Esophagus squamous epithelium (tissue), 5 donors: ENCODE measurements at places on chromosomes 7 and 10.

DNA sequence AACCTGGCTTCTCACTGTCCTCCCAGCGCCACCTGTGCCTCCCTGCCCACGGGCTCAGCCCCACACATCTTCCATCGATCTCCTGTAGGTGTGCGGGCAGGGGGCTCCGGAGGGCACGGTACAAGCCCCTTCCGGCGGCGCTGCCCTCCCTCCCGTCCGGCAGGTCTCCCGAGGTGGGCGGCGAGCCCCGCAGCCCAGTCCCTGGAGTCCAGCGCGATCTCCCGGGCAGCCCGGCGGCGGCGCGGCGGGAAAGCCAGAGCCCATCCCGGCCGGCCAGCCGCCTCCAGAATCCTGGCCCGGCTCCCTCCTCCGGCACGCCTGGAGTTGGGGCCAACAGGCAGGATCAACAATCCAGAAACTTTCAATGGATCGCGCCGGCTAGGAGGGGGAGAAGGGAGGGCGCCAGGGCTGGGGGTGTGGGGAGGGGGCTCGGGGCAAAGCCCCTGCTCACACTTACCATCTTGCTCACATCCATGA is 100.1 kb downstream of the HIP1 start:
- no peak for DNase-seq

DNA sequence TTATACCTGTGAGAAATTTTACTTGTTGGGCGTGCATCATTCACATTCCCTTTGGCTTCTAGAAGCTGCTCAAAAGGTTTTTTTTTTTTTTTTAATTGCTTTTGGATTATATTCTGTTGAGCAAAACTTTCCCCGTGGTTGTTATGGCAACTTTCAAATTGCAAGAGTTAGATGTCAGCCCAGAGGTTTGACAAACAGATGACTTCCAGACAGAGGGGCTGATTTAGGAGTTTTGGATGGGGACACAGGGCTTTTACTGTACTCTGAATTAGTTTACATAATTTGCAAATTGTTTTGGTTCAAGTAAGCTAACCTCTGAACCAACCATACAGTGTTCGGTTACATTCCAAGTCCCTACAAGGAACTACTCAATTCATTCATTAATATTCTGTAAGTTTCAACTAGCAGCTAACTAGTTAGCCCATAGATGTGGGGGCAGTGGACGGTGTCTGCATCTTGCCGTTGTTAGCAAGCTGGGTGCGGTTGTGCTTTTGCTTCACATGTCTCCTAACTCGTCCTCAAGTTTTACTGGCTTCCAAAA is 66.4 kb upstream of the JAZF1 start:
- no peak for DNase-seq

DNA sequence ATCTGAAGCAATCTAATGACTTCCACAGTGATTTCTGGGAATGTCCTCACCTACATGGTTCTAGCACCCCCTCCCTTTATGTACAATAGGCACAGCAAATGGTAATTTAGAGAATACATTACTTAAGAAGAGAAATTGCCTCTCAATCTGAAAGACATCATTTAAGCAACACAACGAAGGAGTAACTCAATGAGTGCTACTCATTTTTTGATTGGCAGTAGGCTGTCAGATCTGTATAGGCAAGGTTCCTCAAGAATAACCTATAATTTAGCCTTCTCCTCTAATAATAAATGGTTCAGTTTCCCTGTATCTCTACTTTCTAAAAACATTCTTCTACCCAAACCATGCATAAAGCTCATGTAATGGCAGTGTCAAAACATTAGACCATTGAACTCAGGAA is 30.6 kb upstream of the SEMA3C start:
- DNase-seq: no peak

DNA sequence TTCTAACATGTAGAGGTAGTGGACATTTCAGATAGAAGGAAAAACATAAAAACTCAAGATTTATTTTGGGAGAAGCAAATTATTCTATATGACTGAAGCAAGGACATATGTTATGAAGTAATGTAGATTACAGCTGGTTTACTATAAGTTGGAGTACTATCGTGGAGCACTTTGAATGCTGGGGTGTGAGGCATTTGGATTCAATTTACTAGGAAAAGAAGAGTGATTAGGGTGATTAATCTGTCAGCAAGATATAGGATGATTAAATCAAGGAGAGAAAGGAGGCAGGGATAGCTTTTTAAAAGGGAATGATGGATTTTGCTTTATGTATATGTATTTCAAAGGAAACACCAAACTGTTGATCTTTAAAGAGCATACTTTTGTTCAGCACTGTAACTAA is 318.4 kb upstream of the KAT6B start:
- no peak for DNase-seq

- no peak for DNase-seq
Measured at GRCh38 chr10:96636551-96636950, 49.7 kb upstream of the TM9SF3 start.

DNA sequence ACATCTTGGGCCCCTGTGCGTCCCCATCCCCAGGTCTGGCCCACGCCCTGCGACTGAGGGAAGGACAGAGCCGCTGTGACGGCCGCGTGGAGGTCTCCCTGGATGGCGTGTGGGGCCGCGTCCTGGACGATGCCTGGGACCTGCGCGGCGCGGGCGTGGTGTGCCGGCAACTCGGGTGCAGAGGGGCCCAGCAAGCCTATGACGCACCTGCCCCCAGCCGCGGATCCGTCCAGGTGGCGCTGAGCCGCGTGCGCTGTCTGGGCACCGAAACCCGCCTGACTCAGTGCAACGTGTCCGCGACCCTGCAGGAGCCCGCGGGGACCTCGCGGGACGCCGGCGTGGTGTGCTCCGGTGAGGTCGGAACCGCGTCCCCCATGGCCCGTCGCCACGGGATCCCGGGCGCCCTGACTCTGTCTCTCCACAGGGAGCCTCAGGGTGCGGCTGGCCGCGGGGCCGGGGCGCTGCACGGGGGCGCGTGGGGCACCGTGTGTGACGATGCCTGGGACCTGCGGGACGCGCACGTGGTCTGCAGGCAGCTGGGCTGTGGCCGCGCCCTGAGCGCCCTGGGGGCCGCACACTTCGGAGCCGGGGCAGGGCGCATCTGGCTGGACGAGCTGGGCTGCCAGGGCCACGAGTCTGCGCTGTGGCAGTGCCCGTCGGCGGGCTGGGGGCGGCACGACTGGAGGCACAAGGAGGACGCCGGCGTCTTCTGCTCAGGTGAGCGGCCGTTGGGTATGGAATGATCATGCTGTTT is 5.9 kb downstream of the SCART1 start:
- DNase-seq: no peak

DNA sequence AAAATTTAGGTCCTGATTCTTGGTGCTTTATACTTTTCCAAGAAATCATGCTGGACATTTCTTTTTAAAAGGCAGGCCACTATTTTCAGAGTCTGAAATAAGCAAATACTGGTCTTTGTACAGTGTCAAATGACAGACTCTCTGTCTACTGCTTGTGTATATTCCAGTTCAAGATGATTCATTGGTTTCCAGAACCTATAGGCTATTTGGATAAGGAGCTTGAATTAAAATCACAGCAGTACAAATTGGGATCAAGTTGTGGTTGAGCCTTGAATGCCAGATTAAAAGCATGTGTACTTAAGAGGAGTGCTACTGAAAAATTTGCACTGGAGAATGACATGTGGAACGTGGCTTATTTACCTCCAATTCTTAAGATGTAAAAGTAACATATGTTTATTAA is 10.7 kb downstream of the KMT2E start:
- no peak for DNase-seq

DNA sequence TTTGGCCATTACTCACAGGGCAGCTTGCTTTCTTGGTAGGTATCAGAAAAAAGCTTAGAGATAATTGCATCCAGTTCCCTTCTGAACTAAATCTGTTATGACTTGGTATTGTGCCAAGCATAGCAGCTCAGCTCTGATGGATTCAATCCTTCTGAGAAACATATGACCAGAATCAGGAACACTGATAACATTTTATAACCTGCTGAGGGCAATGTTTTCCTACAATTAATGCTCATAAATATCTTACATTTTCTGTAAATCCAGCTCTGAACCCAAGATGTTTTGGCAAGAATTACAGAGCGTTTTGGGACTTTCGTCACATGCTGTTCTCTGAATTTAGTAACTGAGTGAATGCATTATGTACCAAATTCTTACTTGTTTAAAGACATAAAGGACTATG is 167.8 kb downstream of the KIF20B start:
- no peak for DNase-seq

- no peak for DNase-seq
Measured at GRCh38 chr10:13907570-13907969, 320.8 kb downstream of the PRPF18 start.

- DNase-seq: no peak
Measured at GRCh38 chr10:11602919-11603523, 8.4 kb downstream of the USP6NL start.

DNA sequence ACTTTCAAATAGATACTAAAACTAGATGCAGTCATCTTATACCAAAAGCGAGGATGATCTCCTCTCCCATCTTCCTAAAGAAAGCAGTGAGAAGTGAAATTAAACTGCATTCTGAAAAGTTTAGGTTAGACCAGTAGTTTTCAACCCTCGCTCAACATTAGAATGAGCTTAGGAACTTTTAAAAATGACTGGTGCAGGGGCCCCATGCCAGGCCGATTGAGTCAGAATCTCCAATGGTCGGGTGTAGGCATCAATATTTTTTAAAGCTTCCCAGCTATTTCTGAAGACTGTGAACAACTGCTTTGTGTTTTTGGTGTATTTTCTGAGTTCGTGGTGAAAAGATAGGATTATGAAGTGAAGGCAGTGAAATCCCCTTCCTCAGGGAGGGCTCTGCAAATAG is 146.0 kb downstream of the VTI1A start:
- DNase-seq: no peak

GRCh38 chr10:100046021-100046486 is 35.6 kb downstream of the CPN1 start:
- peak; percentile 8 for DNase-seq

DNA sequence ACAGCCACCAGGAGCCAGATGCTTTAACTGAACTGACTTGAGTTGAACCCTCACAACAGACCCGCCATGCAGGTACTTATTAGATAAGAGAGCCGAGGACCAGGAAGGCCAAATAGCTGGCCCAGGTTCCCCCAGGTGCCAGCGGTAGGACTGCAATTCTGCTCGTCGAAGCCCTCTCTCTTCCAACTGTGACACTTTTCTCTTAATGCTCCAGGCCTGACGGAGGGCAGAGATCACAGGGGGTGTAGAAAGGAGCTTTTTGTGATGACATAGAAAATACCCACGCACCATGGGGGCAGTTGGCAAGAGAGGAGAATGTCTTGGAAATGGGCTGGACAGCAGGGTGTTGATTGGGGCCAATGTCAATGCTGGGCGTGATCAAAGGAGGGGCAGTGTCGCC is 208.5 kb downstream of the PLXNA4 start:
- no peak for DNase-seq

- DNase-seq: no peak
Measured at GRCh38 chr7:74287303-74288033, 1.7 kb upstream of the CLIP2 start.

DNA sequence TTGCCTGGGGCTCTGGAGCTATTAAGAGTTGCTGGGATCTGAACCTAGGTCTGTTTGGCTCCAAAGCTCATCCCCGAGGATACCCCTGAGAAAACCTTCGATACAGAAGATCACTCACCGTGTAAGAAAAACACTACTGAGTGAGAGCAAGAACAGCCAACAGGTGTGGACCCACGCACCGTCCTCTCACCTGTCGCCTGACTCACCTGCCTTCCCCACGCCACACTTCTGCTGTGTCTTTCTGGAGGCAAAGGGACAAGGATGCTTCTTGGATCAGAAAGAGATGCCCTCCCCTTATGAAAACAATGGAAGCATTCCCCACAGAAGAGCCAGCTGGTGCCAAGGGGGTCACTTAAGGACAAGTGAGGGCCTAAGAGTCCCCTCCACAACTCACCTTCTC is 46.7 kb downstream of the COL13A1 start:
- DNase-seq: no peak
